ENCODE measurements at places on chromosomes 16 and 17. TPM values are rescaled to one million over a fixed set of nuclear protein-coding genes. Genes with fewer than 3 reads are reported as not detected.

Gene WFDC1
- total RNA-seq: not detected

- DNase-seq: no peak
Measured at GRCh38 chr17:57410169-57410568, 153.8 kb downstream of the MSI2 start.

DNA sequence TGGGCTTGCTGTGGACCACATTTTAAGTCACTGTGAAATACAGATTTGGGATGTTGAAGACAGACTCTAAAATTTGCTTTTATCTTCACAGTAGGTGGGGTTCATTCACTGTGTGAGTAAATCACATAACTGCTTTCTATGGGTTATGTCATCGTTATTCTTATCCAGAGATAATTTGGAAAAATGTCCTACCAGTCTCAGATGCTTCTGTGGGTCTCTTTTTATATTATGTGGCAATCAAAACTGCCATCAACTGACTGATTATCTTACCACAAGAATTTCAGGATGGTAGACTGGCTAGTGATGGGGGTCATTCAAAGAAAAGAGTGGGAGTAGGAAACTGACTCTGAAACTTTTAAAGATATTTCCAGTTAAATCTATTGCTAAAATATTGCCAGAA lies 3.1 kb downstream of the HSBP1 start:
- no peak for DNase-seq

- DNase-seq: no peak
Measured at GRCh38 chr16:3609895-3610697, 1.3 kb downstream of the SLX4 start.

DNA sequence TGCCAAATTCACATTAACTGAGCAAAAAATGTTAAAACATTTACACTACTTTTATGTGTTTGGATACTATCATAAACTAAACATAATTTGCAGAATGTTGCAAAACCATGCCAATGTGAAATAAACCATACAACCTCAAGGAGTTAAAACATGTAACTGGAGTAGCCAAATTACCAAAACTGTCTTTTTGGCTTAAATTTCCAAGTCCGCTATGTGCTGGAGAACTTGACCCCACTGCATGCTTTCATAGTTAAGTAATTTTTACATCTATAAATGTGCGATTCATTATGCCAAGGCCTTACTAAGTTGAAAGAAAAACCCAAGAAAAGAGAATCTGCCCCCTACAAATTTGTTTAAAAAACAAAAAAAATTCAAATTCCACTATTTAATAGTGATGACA lies 28.2 kb downstream of the BRD7 start:
- no peak for DNase-seq

GRCh38 chr17:70618641-70619040 lies 449.3 kb downstream of the KCNJ2 start:
- DNase-seq: no peak

GRCh38 chr17:8900207-8900606 lies 32.7 kb upstream of the PIK3R6 start:
- no peak for DNase-seq

DNA sequence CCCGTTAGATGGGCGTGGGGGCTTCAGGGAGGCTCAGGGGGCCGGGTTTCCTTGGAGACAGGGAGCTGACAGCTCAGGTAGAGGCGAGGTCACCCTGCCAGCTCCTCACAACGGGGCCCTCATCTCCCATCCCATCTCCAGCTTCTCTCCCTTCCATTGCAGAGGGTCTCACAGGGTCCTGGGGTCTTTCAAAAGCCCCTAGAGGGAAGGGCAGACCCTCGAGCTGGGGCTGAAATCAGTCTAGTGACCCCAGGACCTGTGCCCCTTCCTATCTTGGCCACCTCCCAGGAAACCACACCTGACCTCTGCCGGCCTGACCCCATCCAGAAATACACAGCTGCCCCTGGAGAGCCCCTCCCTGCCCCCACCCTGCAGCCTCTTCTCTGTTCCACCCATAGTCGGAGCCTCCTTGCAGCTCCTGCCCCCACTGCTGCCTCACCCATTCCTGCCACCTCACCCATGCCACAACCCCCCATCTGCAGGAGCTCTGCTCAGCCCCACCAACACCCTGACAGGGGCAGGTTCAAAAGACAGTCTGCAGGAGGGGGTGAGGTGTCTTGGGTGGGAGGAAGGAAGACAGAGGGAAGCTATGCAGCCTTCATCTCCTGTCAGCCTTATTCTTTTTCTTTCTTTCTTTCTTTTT lies 23.4 kb downstream of the PIK3R5 start:
- DNase-seq: no peak
